ENCODE measurements at places on chromosomes 5 and 9.
A peak's percentile ranks its signal among the peaks of the same experiment; 100 is the strongest.

DNA sequence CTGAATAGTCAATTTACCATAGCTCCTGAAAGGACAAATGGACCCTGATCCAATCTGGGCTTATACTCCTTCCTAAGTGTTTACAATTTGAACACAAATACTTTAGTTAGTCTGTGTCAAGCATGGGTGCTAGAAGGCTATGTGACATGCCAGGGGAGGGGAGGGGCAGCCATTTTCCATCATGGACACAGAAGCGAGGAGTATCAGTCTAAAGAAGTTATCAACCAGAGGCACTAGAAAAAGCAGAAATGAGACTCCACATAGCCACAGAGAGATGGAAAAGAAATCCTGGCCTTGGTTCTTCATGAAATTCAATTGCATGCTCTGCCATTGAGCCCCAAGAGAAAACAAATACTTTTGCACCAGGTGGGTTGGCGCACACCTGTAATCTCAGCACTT, 61.8 kb downstream of the NR6A1 start:
- no peak for DNase-seq

DNA sequence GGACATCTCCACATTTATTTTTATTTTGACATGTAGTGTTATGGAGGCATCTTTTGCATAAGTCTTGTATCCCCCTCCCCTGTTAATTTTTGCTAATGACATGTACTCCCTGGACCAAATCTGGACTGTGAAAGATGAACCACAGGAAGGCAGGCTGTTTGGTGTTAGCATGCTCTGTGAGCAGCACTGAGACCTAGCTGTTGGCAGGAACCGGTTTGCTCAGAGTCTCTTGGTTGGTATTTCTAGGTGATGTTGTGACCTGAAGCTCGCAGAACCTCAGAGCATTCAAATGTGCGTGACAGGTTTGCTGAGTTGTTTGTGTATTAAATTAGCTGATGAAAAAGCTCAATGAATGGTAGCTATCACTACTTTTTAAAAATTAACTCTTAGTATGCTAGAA, 53.6 kb upstream of the PHF2 start:
- DNase-seq, result no peak

DNA sequence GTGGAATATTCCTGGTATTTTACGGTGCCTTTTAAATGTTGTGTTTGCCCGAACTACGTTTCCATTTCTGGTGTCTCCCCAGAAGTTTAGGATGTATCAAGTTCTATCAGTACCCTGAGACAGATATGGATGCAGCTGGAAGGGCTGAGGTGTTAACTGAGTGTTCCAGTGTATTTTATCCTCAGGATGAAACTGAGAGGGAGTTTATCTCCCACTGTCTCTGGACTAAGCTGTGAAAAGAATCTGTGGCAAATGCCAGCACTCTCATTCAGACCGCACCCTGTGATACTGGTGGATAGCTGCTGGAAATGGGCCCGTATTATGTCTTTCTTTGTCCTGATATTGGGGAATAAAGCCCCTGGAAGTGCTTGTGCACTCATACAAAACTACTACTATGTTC, 887.2 kb upstream of the TYRP1 start:
- no peak for DNase-seq

- no peak for DNase-seq
Measured at GRCh38 chr9:7342229-7342628, 457.3 kb downstream of the DMAC1 start.

DNA sequence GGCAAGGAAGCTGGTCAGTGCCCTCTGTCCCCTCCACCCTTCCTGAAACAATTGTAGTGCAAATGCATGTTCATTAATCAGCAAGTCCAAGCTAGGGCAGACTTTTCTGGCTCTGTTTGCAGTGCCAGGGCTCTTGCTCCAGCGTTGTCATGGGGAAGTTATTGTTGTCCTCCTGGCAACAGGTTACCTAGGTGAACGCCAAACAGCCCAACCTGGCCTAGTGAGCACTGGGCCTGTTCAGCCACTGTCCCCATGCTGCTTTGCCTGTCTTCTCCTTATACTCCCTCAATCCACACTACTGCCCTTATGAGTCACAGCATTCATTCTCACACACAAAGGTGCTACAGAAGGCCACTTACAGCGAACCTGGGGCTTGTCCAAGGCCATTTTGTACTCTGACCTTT, 34.5 kb upstream of the GLIS3 start:
- no peak for DNase-seq

- no peak for DNase-seq
Measured at GRCh38 chr5:76638479-76638878, 15.3 kb upstream of the F2RL2 start.

DNA sequence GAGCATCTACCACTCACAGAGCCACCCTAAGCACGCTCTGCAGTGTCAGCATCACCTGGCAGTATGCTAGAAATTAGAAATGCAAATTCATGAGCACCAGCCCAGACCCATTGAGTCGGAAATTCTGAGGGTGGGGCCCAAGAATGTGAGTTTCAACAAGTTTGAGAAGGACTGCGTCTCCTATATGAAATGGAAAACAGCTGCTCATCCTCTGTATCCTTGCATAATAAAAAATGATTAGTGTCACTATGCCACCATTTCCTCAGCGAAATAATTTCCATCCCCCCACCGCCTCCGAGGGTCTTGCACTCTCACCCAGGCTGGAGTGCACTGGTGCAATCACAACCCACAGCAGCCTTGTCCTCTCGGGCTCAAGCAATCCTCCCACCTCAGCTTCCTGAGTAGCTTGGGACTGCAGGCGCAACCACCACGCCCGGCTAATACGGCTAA, 1.3 kb upstream of the IQGAP2 start:
- no peak for DNase-seq

DNA sequence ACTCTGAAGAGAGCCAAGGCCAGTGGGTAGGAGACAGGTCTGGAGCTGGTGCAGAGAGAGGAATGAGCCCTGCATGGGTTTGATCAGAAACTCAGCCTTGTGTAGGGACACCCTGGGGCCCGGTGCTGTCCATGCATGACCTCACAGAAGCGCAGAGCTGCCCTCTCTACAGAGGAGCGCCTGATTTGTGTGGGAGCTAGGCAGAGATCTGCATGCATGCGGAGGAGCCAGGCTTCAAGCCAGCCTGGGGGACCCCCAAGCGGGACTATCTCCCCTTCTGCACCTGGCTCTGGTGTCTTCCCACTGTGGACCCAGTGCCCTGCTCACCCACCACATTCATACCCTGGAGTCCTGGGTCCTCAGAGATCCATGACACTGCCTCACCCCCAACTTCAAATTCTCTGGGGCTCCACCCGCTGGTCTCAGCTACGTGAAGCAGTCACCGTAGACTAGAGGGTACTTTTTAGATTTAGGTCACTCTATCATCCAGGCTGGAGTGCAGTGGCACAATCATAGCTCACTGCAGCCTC, 2.6 kb upstream of the LCN2 start:
- DNase-seq, result no peak

GRCh38 chr9:135306699-135307098, 172.9 kb upstream of the PPP1R26 start:
- no peak for DNase-seq

- DNase-seq, result no peak
Measured at GRCh38 chr5:76685704-76686103, 30.2 kb upstream of the F2R start.

GRCh38 chr5:178988436-178989220, 6.5 kb downstream of the GRM6 start:
- DNase-seq, result no peak

- DNase-seq, result no peak
Measured at GRCh38 chr9:98010445-98010844, 27.3 kb downstream of the ANP32B start.

DNA sequence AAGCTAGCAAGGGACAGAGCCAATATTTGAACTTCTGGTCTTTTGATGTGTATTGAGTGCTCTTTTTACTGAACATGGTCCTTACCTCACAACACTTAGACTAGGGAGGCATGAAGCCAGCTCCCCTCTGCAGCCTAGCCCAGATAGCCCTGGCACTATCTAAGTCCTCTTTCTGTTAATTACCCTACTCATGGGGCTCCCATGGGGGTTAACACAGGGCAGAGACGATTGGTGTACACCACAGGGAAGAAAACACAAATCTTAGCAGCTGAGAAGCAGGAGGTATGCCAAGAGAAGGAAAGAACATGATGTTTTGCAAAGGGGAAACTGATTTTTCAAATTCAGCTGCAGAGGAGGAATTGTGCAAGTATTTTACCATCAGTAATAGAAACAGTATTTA, 383.8 kb downstream of the TMEM232 start:
- DNase-seq, result no peak

- no peak for DNase-seq
Measured at GRCh38 chr9:91795598-91796241, 154.3 kb downstream of the ROR2 start.

DNA sequence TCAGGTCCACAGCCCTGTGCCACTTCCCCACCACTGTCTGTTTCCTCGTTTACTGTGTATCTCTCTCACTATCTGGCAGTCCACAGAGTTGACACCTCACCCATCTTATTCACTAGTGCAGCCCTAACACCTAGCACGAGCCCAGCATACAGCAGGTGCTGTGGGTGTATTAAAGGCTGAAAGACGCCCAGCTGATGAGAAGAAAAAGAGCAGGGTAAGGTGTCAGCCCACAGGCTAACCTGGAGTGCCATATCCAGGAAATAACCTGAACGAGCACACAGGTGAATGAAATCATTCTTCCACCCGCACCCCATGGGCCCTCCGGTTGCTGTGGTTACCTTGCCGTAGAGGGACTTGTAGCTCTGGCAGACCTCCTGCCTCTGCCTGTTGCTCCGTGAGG, 18.6 kb downstream of the ANXA6 start:
- DNase-seq, result no peak

DNA sequence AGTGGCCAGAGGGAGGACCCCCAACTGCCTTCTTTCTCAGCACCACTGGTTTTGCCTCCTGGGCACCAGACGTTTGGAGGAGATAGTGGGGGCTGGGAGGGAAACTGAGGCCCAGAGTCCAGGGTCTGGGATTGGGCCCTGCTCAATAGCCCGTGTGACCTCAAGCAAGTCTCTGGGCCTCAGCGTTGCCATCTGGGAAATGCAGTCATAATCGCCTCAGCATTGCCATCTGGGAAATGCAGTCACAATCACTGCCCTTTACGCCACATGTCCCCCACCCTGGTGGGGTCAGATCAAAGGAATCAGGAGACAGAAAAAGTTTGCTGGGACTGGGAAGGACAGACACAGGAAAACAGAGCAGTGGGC, 1.6 kb downstream of the SH2D3C start:
- DNase-seq, result no peak

DNA sequence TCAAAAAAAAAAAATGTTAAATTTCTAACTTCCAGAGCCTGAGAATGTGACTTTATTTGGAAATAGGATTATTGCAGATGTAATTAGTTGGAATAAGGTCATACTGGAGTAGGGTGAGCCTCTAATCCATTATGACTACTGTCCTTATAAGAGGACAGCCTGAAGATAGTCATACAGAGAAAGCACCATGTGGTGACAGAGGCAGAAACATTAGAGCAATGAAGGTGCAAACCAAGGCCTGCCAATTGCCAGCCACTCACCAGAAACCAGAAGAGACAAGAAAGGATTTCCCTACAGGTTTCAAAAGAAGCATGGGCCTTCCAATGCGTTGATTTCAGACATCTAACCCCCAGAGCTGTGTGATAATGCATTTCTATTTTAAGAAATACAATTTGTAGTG, 659.2 kb upstream of the CHD1 start:
- no peak for DNase-seq

DNA sequence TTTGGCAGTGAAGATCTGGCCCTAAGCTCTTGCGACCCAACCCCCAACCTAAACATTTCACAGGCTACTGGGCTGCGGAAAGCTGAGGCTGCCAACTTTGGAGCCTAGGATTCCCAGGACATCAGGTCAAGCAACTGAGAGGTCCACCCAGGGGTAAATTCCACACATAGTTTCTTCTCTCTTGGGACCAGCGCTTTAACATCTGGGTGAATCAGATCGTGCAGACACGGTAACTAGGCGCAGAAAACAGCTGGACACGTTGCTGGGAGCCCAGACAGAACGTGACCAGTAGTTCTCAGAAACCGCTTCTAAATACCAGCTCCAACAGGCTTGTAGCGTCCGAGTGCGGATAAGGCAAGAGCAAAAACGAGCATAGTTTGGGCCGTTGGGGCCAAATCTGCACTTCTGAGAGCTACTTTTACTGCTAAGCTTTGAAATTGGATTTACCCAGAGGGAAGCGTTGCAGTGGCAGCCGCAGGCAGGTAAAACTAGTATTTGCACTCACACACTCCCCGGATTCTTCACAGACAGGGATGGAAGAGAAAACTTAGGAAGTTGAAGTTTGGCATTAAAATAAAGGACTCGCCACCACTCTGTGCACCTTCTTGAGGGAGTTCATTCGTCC, 11.8 kb downstream of the ITGA1 start:
- DNase-seq, result peak; percentile 68

- DNase-seq, result no peak
Measured at GRCh38 chr5:170632985-170633234, 129.1 kb downstream of the KCNIP1 start.

DNA sequence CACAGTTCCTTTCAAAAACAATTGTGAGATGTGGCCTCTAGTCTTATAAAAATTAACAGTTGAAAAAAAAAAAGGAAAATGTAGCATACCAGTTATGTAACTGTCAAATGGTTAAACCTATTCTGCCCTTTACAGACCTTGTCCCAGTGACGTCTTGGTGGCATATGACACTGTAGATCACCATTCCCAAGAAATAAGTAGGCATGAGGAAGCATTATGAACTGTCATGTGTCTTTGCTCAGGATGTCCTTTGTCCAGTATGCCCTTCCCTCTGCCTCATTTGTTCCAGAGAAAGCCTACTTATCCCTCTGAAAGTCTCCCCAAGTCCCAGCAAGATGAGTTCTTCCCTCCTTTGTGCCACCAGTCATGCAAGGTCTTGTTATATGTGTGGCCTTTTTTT, 63.2 kb downstream of the PAM start:
- no peak for DNase-seq

- no peak for DNase-seq
Measured at GRCh38 chr5:36770125-36770524, 106.4 kb upstream of the NIPBL start.

GRCh38 chr5:93401634-93402213, 179.3 kb downstream of the NR2F1-AS1 start:
- DNase-seq, result no peak

DNA sequence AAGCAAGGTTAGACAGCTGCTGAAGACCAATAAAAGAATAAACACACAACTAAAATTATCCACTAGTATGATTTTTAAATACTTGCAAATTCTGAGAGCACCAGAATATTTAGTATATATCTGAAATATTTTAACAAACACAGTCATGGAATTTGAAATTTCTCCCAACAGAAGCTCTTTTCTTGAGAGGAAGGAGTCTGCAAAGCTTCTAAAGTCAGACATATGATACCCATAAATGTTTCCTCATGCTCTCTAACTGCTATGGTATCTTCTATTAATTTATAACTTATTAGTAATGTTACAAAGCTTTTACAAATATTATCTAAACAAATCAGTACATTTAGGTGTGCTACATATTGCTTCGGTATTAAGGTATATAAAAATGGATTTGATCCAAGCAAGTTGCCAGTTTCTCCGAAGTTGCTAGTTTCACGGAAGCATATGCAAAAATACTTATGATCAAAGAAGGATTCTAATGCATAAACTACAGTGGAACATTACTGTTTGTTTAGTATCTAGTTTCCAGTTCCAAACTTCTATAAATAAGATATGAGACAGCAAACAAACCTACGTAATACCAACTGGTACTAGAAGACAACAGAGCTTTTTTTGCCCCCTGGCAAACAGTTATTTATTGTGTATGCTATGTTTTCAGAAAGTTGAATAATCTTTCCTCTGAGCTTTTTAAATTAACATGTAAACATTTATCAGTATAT, 22.0 kb downstream of the FNIP1 start:
- DNase-seq, result no peak
